CD8-positive, alpha-beta memory T cell (primary cell): ENCODE measurements at places on chromosomes 2 and 18. TPM values are rescaled to one million over a fixed set of nuclear protein-coding genes. Genes with fewer than 3 reads are reported as not detected.

GRCh38 chr2:57417007-57417406 lies 629.6 kb upstream of the VRK2 start:
- H3K36me3 ChIP-seq = no peaks in the 10 kb centered on the region
- no peaks in the 10 kb centered on the region for H3K27me3 ChIP-seq
- no peak for DNase-seq
- no peaks in the 10 kb centered on the region for H3K4me1 ChIP-seq

The GKN2 gene
- not detected for total RNA-seq

The SERPINB10 gene
- total RNA-seq = not detected

DNA sequence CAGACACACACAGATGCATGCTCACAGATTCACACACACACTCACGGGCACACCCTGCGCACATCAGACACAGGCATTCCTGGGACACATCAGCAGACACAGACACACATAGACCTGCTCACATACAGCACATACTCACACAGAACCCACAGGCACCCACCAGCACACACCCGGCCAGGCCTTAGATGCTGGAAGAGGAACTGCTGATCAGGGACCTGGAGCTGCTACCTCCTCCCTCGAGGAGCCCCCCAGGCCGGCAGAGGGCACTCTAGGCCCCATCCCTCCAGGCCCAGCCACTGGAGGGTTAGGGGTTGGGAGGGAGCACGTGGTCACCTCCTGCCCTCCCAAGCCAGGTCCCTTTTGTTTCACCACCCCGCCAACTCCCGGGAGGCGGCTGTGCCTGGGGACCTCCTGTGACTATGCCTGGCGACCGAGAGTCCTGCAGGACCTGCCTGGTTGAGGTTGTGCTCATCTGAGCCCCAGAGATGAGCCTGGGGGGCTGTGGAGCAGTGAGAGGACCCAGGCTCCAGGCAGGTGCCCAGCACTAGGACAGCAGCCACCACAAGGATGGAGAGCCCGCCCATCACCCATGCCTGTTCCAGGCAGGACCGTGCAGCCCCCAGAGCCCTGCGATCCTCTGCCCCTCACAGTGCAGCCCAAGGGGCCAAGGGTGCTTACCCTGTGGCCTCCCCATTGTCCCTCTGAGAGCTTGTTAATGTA lies 21.0 kb upstream of the PTMA start:
- no peaks in the 10 kb centered on the region for H3K36me3 ChIP-seq
- H3K4me3 ChIP-seq = no peak overlapping the region
- no peaks in the 10 kb centered on the region for H3K27me3 ChIP-seq
- peak; percentile 34 for DNase-seq

DNA sequence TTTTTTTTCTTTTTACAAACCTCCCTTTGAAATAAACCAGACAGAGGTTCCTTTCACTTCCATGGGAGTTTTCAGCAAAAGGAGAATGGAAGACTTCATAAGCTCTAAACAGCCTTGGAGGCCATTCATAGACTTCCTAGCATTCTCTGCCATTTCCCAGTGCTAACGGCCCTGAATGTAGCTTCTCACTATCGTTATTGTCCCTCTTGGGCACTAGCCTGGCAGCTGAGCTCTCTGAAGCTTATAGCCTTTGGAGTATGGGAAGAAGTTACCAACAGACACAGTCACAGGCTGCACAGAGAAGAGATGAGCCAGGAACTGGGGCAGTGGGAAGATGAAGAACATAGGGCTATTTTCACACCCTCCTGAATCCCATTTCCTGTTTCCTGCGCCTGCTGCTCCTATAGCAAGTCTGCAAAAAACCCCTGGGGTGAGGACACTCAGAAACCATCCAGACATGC lies 29.1 kb upstream of the EPC2 start:
- H3K27me3 ChIP-seq = no peaks in the 10 kb centered on the region
- H3K4me1 ChIP-seq = no peaks in the 10 kb centered on the region
- H3K36me3 ChIP-seq = no peaks in the 10 kb centered on the region
- no peak overlapping the region for H3K27ac ChIP-seq

The IL1R2 gene
- 1.4 TPM for total RNA-seq

DNA sequence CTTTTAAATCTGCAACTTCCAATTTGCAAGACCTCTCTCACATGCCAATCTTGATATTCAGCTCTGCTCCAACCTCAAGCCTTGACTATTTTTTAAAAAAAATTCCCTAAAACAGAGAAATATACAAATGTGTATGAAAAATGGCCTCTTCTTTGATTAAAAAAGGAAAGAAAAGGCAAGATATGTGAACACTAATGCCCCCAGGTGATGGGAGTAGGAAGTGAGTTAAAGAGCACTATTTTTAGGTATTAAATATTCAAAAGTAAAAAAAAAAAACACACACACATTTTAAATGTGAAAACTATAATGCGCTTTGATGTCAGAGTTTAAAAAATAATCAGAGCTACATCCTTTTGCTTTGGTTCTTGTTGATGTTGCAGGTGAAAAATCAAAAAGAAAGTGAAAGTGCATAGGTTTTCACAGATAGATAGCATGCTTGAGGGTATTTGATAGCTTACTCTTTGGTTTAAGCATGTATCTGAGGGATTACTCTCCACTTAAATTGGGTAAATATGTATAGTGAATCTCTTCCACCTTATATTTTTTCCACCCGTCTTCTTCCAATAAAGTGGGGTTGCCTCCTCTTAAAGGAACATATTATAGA lies 406.0 kb upstream of the POU3F3 start:
- H3K27me3 ChIP-seq = no peaks in the 10 kb centered on the region
- no peak overlapping the region for H3K27ac ChIP-seq

DNA sequence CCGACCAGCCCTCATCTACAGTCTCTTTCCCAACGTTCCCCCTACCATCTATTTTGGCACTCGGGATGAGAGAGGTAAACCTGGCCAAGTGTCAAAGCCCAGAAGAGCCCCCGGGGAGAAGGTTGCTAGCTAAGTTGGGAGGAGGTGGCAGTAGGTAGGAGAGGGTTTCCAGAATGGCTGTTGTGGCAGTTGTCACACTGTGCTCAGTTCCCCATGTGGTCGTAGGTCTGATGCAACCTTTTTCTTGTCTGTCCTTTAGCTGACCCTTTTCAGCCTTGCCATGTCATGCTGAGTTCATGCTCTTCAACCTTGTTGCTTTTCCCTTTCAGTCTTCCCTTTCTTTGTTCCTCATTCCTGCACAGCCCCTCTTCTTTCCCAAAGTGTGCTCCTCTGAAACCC lies 34.5 kb downstream of the TTLL4 start:
- H3K36me3 ChIP-seq = peaks cover 26% of the 10 kb centered on the region
- no peak for DNase-seq
- H3K4me1 ChIP-seq = no peaks in the 10 kb centered on the region
- H3K27me3 ChIP-seq = no peaks in the 10 kb centered on the region
- no peak overlapping the region for H3K4me3 ChIP-seq

The GRB14 gene
- total RNA-seq = not detected

- peak; percentile 25 for DNase-seq
- H3K4me3 ChIP-seq = no peak overlapping the region
- no peaks in the 10 kb centered on the region for H3K4me1 ChIP-seq
- no peaks in the 10 kb centered on the region for H3K36me3 ChIP-seq
- H3K27ac ChIP-seq = no peak overlapping the region
Observed at GRCh38 chr18:76405681-76406356, 89.2 kb downstream of the ZNF516 start.

The SPC25 gene
- total RNA-seq = 24.1 TPM

DNA sequence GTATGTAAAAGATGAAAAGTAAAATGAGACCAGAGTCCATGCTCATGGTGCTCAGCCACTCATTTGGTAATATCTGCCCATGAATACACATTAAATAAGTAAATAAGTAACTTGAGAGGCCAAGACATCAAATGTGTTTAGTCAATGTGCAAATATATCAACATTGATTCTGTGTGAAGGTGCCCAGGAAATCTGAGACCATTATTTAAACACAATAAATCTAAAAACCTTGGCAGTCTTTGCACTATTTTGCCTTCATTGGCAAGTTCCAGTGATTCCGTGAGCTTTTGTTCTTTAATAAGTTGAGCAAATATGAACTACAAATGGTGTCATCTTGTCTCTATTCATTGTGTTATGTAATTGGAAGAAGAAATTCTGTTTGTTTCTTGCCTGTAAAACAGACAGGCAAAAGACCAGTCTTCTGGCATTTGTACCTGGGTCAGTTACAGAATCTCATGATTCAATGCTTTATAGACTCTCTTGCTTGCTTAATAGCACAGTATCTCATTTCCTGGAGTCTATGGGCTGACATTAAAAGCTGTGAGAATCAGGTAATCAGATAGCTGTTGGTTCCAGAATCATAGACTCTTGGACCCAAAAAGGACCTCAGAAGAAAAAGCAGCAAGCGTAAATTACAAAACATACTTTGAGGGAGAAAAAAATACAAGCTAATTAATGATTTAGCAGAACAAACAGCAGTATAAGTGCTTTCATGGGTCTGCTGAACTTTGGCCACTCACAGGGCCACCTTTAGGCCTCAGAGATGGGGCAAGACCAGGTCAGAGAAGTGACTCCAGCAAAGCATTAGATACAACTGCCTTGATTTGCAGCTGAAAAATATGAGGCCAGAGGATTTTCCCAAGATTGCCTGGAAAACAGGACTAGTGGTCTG lies 20.0 kb upstream of the SERPINB3 start:
- no peaks in the 10 kb centered on the region for H3K4me1 ChIP-seq
- H3K27ac ChIP-seq = no peak overlapping the region
- no peaks in the 10 kb centered on the region for H3K36me3 ChIP-seq
- no peak overlapping the region for H3K4me3 ChIP-seq
- DNase-seq = no peak

The LHCGR gene
- not detected for total RNA-seq

GRCh38 chr2:165691615-165692014 lies 102.4 kb downstream of the GALNT3 start:
- no peak overlapping the region for H3K4me3 ChIP-seq
- no peaks in the 10 kb centered on the region for H3K4me1 ChIP-seq
- H3K27ac ChIP-seq = no peak overlapping the region
- H3K27me3 ChIP-seq = no peaks in the 10 kb centered on the region
- DNase-seq = no peak
- H3K36me3 ChIP-seq = no peaks in the 10 kb centered on the region

GRCh38 chr18:27715751-27716150 lies 461.2 kb downstream of the CDH2 start:
- H3K27me3 ChIP-seq = no peaks in the 10 kb centered on the region
- no peak overlapping the region for H3K27ac ChIP-seq
- H3K4me3 ChIP-seq = no peak overlapping the region
- no peaks in the 10 kb centered on the region for H3K4me1 ChIP-seq
- no peaks in the 10 kb centered on the region for H3K36me3 ChIP-seq

The COL5A2 gene
- 1.2 TPM for total RNA-seq

DNA sequence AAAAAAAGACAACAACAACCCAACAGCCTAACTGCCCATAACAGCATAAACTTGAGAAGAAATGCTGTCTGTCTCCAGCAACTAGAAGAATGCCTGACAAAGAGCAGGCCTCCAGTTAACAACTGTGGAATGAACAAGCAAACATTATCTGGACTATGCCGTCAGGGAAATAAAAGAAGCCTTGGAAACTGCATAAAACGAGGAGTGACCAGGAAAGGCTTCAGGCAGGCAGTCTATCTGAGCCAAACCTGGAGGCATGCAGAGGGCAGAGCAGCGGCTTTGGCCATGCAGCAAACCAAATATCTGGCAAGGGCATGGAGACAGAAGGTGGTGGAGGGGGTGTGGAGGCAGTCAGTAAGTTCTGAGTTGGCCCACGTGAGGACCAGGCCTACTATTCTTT lies 11.1 kb downstream of the HES6 start:
- H3K4me1 ChIP-seq = peaks cover 10% of the 10 kb centered on the region
- no peak for DNase-seq
- no peak overlapping the region for H3K27ac ChIP-seq
- H3K27me3 ChIP-seq = no peaks in the 10 kb centered on the region

- no peak overlapping the region for H3K27ac ChIP-seq
- H3K36me3 ChIP-seq = no peaks in the 10 kb centered on the region
- H3K4me3 ChIP-seq = no peak overlapping the region
- H3K27me3 ChIP-seq = no peaks in the 10 kb centered on the region
- DNase-seq = no peak
Observed at GRCh38 chr18:63867368-63868125, 20.0 kb upstream of the SERPINB2 start.

The NTSR2 gene
- not detected for total RNA-seq

DNA sequence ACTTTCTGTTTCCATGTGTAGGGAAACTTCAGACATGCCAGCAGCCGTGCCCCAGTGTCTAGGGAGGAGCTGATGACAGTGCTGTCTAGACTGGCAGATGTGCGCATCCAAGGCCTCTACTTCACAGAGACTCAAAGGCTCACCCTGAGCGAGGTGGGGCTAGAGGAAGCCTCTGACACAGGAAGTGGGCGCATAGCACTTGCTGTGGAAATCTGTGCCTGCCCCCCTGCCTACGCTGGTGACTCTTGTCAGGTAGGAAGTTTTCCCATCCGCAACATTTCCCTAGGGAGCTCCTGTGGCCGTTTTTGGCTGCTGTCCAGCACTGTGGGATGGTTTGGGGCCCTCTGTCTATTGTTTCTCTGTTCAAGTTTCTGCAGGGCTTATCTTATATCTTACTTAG lies 143.1 kb upstream of the TTC39C start:
- no peaks in the 10 kb centered on the region for H3K36me3 ChIP-seq
- H3K4me3 ChIP-seq = peak overlapping the region; percentile 24
- H3K27me3 ChIP-seq = no peaks in the 10 kb centered on the region
- H3K4me1 ChIP-seq = peaks cover 48% of the 10 kb centered on the region

DNA sequence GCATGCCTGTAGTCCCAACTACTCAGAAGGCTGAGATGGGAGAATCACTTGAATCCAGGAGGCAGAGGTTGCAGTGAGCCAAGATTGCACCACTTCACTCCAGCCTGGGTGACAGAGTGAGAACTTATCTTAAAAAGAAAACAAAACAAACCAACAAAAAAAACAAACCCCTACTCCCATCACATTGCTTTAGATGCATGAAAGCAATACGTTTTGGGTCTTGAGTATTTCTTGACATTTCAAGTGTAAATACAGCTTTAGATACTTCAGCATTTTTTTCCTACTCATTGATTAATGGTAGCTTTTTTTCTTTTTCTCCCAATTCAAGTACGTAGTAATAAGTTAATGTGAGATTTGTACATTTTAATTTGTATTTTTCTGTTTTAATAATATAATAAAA lies 20.3 kb downstream of the RASGRP3 start:
- H3K36me3 ChIP-seq = no peaks in the 10 kb centered on the region
- H3K4me3 ChIP-seq = no peak overlapping the region
- no peaks in the 10 kb centered on the region for H3K27me3 ChIP-seq
- H3K4me1 ChIP-seq = peaks cover 15% of the 10 kb centered on the region

DNA sequence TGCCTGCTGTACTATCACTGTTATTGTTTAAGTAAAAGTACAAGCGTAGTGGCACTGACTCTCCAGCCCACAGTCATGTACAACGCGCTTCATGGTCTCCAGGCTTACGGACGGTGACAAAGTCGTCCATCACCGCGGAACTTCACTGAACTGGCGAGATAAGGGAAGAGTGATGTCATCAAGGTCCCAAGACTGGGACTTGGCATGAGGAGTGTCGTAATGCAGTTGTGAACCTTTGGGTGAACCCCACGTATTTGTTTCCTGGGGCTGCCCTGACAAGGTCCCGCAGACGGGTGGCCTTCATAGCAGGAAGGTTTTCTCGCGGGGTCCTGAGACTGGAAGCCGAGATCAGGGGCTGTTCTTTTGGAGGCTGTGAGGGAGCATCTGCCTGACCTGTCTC lies 17.3 kb downstream of the NFATC1 start:
- no peak for DNase-seq
- no peak overlapping the region for H3K27ac ChIP-seq
- no peaks in the 10 kb centered on the region for H3K4me1 ChIP-seq
- no peak overlapping the region for H3K4me3 ChIP-seq
- peaks cover 4% of the 10 kb centered on the region for H3K36me3 ChIP-seq
- no peaks in the 10 kb centered on the region for H3K27me3 ChIP-seq

The SNORC gene
- total RNA-seq = 1.5 TPM
